ENCODE measurements at places on chromosomes 3 and 15. TPM values are rescaled to one million over a fixed set of nuclear protein-coding genes. Genes with fewer than 3 reads are reported as not detected.

DNA sequence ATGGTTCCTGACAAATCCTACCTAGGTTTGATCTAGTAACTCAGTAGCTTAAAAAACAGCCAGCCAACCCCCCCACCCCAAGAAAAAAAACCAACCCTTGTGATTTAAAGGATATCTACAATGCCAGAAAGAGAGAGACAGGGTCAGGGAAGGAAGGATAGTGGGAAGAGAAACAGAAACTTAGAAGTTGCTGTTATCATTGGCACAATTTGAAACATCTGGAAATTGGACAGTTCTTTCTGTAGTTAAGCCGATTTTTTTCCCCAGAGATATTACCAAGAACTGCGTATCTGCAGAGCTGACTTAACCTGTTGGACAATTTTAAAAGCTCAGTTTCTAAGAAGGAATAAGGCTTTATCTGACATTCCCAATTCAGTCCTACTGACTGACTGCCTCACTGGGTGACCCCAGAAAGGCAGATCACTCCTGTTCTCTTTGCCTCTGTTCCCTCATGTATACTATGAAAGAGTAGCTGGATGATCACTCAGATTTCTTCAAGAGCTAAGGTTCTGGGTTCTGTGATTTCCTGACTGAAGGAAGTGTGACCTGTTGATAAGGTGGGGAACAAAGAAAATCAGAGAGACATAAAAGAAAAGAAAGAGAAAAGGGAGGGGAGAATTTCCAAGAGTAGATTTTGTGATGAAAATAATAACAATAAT, 128.3 kb downstream of the MAP2K5 start:
- DNase-seq: no peak

- DNase-seq: no peak
Measured at GRCh38 chr15:61307474-61307873, 78.4 kb upstream of the RORA start.

GRCh38 chr3:170746175-170746942, 123.6 kb downstream of the RPL22L1 start:
- DNase-seq: no peak

DNA sequence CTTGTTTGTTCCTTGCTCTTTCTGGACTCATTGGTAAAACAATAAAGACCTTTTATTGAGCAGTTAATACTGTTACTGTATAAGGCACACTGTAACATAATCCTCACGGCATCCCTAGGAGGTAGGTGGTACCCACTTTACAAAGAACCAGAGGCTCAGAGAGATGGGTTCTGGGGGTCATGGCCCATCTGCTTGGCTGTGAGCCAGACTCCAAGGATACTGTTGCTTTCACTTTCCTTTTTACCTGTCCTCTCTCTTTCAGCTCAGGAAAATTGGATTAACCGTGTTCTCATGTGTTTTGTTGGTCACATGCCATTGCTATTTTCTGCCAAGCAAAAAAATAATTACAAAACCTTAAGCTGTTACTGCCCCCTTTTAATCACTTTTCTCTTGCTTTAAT, 34.8 kb upstream of the FILIP1L start:
- DNase-seq: no peak

- DNase-seq: no peak
Measured at GRCh38 chr15:48437178-48437577, 105.9 kb downstream of the DUT start.

- no peak for DNase-seq
Measured at GRCh38 chr3:187935623-187936156, 190.4 kb upstream of the BCL6 start.

GRCh38 chr3:123751433-123751832, 132.7 kb downstream of the MYLK start:
- no peak for DNase-seq

DNA sequence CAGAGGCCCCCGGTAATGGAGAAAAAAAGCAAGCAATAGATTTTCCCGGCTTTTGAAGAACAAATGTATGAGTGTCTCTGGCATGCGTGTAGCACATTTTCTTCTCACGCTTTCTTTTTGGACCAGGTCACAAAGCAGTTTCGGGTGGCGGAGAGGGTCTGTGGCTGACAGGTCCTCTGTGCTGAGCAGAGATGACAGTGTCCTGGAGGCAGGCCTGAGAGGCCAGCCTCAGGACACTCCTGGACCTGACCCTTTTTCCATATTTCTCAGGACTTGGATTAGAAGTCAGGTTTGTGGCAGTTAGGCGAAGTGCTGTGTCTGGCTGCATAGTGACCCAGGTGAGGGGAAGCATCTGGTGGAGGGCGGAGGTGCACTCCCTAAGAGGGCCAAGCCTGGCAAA, 52.9 kb downstream of the KLF13 start:
- no peak for DNase-seq

DNA sequence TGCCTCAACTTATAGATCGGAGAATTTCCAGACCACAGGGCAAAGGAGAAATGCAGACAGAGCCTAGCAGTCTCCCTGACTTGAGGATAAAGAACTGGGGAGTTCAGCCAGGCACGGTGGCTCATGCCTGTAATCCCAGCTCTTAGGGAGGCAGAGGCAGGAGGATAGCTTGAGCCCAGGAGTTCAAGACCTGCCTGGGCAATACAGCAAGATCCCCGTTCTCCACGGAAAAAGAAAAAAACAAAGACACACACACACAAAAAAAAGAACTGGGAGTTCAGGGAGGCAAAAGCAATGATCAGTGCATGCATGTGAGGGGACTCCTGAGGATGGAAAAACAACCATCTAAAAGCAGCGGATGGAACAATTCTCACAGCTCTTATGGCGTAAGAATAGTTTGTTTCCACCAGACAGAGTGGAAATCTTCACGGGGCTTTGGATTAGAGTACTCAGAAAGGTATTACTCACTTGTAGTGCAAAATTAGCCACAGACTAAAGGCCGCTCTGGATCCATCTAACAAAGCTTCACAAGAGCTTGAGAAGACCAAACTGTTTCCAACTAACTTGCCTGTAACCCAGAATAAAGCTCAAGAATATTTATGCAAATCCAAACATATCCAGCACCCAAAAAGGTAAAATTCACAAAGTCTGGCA, 16.3 kb downstream of the SEC11A start:
- DNase-seq: no peak

DNA sequence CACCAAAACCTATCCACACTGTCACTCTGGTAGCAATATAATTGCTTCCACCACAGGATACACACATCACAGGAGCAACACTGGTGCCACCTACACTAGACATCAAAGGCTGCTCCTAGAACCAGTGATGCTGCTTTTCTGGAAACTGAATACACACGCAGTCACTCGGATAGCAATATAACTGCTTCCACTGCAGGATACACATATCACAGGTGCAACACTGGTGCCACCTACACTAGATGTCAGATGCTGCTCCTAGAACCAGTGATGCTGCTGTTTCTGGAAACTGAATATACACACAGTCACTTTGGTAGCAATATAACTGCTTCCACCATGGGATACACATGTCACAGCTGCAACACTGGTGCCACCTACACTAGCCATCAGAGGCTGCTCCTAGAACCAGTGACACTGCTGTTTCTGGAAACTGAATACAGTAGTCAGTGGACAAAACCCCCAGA, 6.9 kb upstream of the TNFSF10 start:
- DNase-seq: no peak

GRCh38 chr3:18442756-18443664, 17.9 kb upstream of the SATB1 start:
- no peak for DNase-seq

DNA sequence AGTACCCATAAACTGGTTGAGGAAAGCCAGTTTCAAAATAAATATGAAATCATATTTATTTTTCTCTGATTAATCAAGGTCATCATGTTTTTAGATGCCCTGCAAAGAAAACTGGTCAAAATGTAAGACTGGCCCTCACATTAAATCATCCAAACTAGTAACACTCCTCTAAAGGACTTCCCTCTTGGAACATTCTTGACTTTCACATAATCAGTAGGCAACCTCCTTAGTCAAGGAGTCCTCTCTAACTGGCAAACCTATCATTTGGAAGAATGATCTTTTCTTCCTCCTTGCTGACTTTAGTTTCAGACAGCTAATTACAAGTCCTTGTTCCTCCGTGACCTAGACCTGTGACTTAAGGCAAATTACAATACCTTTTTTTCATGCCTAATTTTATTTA, 82.5 kb upstream of the DCBLD2 start:
- DNase-seq: no peak

- DNase-seq: no peak
Measured at GRCh38 chr15:93029214-93029835, 59.7 kb downstream of the RGMA start.

DNA sequence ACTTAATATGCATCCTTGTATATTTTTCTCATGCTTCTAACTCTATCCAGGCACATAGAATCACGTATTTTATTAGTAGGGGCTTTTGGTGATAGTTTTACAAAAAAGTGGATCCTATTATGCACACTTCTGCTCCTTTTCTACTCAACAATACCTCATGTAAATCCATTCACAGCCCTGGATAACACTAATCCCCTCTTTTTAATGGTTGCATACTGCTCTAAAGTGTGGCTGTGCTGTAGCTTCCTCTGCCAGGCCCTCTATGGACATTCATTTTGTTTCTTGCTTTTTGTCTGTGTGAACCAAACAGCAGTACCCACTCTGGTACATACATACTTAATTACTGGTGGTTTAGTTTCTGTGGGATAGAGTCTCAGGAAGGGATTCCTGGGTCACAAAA, 51.3 kb upstream of the SCAANT1 start:
- DNase-seq: no peak

DNA sequence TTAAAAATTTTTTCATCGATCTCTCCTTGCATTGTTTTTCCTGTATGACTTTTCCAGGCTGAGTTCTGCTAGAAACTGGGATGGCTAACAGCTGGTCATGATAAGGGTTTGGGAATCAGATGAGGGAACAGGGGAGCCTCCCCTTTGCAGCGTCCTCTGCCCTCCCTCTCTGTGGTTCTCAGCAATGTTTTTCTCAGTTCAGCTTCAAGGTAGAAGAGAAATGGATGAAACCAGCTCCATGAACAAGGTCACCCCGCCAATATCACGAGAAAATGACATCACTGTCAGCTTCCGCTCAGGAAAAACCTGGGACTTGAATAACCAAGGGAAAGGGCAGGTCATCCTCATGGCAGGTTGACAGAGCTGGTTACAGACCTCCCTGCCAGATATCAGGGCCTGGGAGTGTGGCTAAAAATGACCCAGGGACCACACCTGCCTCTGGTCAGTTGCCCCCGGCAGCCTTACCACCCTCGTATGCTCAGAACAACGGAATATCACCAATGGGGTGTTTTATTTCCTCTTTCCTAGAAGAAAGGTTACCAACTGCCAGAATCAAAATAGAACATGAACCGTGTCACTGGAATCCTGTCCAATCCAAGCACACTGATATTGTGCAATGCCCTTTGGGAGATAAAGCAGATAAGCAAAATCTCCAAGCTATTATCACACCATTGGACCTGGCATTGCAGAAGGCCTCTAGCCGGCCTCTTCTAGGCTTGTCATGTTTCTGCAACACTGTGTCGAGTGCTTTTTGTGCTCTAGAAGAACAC, 26.1 kb downstream of the LSM3 start:
- no peak for DNase-seq

GRCh38 chr3:111579495-111579894, 15.7 kb downstream of the ZBED2 start:
- no peak for DNase-seq

DNA sequence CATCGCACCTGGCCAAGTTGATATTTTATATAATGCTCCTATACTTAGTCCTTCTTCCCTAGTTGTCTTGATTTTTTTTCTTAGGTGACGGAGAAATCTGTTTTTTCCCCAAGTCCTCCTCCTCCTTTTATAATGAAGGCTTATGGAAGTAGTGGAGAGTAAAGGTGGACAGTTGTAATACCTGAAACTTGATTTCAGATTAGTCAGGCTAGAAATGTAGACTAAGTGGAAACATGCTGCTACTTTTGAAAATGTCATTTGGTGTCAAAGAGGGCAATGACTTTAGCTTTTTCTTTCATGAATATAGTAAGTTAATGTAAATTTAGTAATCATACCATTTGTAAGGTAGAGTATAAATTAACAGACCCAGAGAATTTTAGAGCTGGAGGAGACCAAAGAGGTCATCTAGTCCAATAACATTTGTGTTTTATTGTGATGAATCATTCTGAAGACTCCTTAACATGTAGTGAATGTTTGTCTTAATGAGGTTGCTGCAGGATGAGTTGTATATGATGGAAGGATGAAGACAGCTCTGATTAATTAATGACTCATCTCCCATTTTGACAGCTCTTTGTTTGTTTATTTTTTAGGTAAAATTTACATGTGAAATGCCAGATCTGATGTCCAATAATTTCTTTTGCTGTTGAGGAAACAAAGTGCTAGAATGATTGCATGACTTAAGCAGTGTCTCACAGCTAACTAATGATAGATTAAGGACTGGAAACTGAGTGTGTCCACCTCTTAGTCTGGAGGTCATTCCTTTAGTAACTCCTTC, 8.7 kb downstream of the CTDSPL2 start:
- DNase-seq: no peak

- DNase-seq: peak; percentile 12
Measured at GRCh38 chr3:170007031-170007663, 30.6 kb upstream of the GPR160 start.

- no peak for DNase-seq
Measured at GRCh38 chr15:69551391-69552056, 98.9 kb downstream of the RPLP1 start.

DNA sequence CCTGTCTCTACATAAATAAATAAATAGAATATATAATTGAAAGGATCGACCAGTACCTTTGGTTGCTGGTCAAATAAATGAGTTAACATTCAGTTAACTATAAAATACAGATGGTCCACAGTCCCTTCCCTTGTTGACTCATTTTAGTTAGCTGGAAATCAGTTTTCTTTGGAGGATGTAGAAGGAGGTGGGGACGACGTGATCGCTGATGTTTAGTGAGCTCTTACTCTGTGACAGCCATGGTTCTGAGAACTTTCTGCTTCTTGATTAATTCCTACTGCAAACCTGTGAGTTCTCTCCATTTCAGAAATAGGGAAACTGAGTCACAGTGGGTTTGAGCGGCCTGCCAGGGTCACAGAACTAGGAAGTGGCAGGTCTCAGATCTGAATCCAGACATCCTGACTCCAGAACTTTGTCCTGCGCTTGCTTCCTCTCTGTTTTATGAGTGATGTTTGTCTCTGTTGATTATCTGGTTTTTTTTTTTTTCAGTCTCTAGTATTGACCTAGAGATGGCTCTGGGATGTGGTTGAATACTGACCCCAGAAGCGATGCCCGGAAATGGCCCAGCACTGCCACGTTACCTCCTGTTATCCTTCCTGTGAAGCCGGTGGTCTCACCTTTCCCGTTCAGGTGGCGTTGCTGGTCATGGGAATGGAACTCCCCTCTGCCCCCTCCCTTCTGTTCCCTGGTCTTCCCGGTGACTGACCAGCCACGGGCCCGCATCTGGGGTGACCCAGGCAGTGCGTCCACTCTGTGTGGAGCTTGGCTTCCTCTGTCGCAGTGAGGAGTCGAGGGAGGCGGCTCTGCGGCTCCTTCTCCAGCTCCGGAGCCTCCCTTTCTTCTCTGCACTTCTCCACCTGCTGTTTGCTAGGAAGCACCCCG, 18.2 kb downstream of the SYNM start:
- DNase-seq: no peak

Gene CDAN1
- total RNA-seq: 32.8 TPM

Gene IL5RA
- total RNA-seq: 5.0 TPM

Gene XIRP1
- total RNA-seq: not detected

Gene CFAP100
- total RNA-seq: not detected

Gene GOLGA6A
- 0.37 TPM for total RNA-seq

Gene EPHA6
- not detected for total RNA-seq

Gene CX3CR1
- total RNA-seq: 6.1 TPM

Gene TM4SF4
- total RNA-seq: not detected

Gene WDR93
- not detected for total RNA-seq
